ENCODE measurements at places on chromosomes 2 and 18.

DNA sequence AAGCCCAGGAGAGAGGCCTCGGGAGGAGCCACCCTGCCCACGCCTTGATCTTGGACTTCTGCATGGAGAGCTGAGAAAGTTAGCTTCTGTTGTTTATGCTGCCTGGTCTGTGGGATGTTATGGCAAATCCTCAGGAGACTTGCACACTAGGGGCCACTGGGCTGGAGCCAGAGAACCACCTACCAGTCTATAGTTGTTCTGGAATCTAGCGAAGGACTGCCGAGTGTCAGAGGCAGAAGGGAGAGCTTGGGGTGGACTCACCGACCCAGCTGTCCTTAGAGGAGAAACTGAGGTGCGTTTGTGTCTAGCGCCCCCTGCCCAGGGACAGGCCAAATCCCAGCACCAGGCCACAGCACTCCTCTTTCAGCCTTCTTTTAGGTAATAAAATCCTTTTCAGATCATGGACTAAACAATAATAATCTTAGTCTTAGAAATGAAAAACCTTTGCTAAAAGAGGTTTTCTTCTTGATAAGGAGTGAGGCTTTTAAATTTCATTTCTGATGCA, 398.7 kb upstream of the SALL3 start:
- H3K4me1 ChIP-seq: no peaks in the 10 kb centered on the region
- no peak overlapping the region for H3K4me3 ChIP-seq
- no peaks in the 10 kb centered on the region for H3K27me3 ChIP-seq
- DNase-seq: no peak
- H3K36me3 ChIP-seq: no peaks in the 10 kb centered on the region
- H3K27ac ChIP-seq: no peak overlapping the region

- no peaks in the 10 kb centered on the region for H3K27me3 ChIP-seq
- DNase-seq: no peak
- H3K4me1 ChIP-seq: no peaks in the 10 kb centered on the region
- no peaks in the 10 kb centered on the region for H3K36me3 ChIP-seq
- no peak overlapping the region for H3K4me3 ChIP-seq
These were observed 6.7 kb downstream of the SFTPB start for GRCh38 chr2:85661139-85661858.

DNA sequence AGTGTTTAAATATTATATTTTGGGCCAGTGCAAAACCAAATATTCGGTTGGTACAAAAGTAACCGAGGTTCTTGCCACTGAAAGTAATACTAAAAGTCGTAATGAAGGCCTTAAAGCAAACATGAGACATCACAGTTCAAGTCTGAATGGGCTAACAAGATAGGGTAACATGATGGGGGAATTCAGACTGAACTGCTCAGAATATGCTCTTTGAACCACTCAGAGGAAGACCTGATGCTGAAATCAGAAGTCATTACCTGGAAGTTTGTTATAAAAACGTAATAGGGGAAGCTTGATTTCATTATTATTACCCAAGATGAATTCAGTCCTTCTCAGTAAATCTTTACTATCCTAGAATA, 26.6 kb downstream of the CDKL4 start:
- no peak overlapping the region for H3K4me3 ChIP-seq
- no peaks in the 10 kb centered on the region for H3K36me3 ChIP-seq
- H3K27me3 ChIP-seq: no peaks in the 10 kb centered on the region
- H3K4me1 ChIP-seq: no peaks in the 10 kb centered on the region

- H3K4me1 ChIP-seq: no peaks in the 10 kb centered on the region
- no peak for DNase-seq
- no peak overlapping the region for H3K27ac ChIP-seq
- H3K27me3 ChIP-seq: no peaks in the 10 kb centered on the region
These were observed 54.5 kb downstream of the SLC39A10 start for GRCh38 chr2:195711478-195711877.

- no peak for DNase-seq
- H3K36me3 ChIP-seq: no peaks in the 10 kb centered on the region
- no peak overlapping the region for H3K4me3 ChIP-seq
- H3K27ac ChIP-seq: no peak overlapping the region
These were observed 59.3 kb downstream of the CD8B2 start for GRCh38 chr2:106546391-106546990.

- no peak for DNase-seq
- no peak overlapping the region for H3K4me3 ChIP-seq
- no peak overlapping the region for H3K27ac ChIP-seq
- no peaks in the 10 kb centered on the region for H3K36me3 ChIP-seq
- peaks cover 7% of the 10 kb centered on the region for H3K4me1 ChIP-seq
These were observed 47.2 kb downstream of the PLEK start for GRCh38 chr2:68412127-68412819.

- H3K36me3 ChIP-seq: no peaks in the 10 kb centered on the region
- H3K4me3 ChIP-seq: no peak overlapping the region
- peaks cover 6% of the 10 kb centered on the region for H3K4me1 ChIP-seq
- DNase-seq: no peak
These were observed 37.1 kb downstream of the CD28 start for GRCh38 chr2:203743441-203743981.

GRCh38 chr2:197674591-197674990, 796 bp downstream of the RFTN2 start:
- H3K27me3 ChIP-seq: no peaks in the 10 kb centered on the region
- H3K4me1 ChIP-seq: peaks cover 58% of the 10 kb centered on the region
- H3K4me3 ChIP-seq: peak overlapping the region; percentile 91

- H3K27me3 ChIP-seq: no peaks in the 10 kb centered on the region
- no peak for DNase-seq
These were observed 46.7 kb downstream of the DGKD start for GRCh38 chr2:233400961-233401360.

- H3K4me1 ChIP-seq: peaks cover 20% of the 10 kb centered on the region
- no peak for DNase-seq
- H3K27ac ChIP-seq: no peak overlapping the region
- no peak overlapping the region for H3K4me3 ChIP-seq
- H3K36me3 ChIP-seq: no peaks in the 10 kb centered on the region
These were observed 29.0 kb upstream of the CATIP start for GRCh38 chr2:218327451-218328210.

DNA sequence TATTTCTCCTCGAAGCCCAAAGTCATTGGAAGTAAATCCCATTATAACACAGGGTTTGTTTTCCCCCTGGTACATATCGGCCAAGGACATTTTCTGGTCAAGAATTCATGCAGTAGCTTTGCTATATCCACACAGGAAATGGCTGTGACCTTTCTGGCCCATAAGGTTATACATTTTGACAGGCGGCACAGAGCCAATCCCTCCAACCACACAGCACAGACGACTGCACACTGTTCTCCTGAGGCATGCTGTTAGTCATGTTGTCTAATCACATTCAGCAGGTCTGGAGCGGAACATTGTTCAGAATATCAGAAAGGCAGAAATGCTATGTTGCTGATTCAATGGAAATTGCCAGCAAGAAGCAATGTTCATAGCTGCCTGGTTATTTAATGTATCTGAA, 742.3 kb upstream of the SLC8A1 start:
- peaks cover 16% of the 10 kb centered on the region for H3K4me1 ChIP-seq
- H3K27me3 ChIP-seq: no peaks in the 10 kb centered on the region
- no peak overlapping the region for H3K4me3 ChIP-seq

DNA sequence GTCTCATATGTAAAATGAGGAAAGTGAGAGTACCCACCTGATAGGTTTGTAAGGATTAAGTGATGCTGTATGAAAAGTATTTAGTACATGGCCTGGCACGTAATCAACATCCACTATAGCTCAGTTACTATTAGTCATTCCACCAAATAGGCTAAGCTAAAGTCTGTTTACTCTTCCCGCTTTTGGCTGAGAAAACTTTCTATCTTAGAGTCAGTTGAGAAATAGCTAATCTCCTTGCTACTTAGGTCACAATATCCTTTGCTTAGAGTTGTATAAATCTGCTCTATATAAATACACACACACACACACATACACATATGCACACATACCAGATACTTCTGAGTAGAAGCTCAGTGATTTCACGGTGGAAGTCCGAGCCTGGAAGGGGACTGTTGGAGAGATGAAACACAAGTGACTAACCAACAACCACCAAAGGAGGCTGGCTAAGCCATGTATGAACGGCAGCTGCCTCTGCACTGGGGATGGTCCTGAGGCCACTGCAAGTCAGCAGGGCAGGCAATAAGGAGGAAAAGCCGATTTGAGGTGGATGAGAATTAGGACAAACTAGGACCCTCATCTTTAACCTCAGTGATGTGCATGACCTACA, 104.6 kb upstream of the EPHA4 start:
- H3K36me3 ChIP-seq: no peaks in the 10 kb centered on the region
- H3K4me3 ChIP-seq: no peak overlapping the region
- peaks cover 34% of the 10 kb centered on the region for H3K4me1 ChIP-seq
- no peak for DNase-seq

GRCh38 chr2:174247474-174248186, 702 bp downstream of the OLA1 start:
- peaks cover 12% of the 10 kb centered on the region for H3K36me3 ChIP-seq
- H3K27ac ChIP-seq: peak overlapping the region; percentile 78
- peaks cover 43% of the 10 kb centered on the region for H3K4me1 ChIP-seq
- peak overlapping the region; percentile 91 for H3K4me3 ChIP-seq
- H3K27me3 ChIP-seq: no peaks in the 10 kb centered on the region

All from neural crest cell (in vitro differentiated cells).